ENCODE measurements at places on chromosomes 4 and X.
A peak's percentile ranks its signal among the peaks of the same experiment; 100 is the strongest.

DNA sequence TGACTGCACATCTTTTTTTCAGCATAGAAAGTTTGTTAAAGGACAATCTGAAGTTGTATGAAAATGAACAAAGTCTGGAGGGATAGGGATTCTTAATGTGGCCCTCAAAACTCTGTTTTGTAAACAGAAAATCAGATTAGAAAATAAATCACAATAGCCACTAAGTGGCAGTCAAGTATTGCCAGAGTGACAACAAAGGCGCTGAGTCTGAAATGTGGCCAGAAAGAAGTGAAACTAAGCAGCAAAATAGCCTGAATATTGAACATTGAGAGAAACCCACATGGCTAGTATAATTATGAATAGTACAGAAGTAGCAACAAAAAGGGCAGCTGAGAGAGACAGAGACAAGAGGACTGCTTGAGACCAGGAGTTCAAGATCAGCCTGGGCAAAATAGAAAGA lies 81.1 kb upstream of the CT45A1 start:
- DNase-seq = no peak

DNA sequence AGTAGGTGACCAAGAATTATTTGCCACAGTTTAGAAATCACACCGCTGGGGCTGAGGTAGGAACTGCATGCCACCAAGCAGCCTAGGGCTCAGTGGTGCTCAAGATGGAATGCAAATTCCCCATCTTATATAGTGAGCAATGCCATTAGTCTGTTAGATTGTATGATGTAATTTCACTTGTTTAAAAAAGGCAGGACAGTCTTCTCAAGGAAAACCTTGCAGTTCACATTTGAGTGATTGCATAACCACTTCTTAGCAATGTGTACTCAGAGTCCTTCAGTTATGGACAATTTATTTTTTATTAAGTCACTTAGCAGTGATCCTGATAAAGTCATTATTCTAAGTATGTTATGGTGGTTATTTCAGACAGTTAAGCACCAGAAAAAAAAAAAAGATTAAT lies 142.9 kb upstream of the SFRP2 start:
- no peak for DNase-seq

GRCh38 chr4:42720533-42720932 lies 63.6 kb upstream of the ATP8A1 start:
- DNase-seq = no peak

DNA sequence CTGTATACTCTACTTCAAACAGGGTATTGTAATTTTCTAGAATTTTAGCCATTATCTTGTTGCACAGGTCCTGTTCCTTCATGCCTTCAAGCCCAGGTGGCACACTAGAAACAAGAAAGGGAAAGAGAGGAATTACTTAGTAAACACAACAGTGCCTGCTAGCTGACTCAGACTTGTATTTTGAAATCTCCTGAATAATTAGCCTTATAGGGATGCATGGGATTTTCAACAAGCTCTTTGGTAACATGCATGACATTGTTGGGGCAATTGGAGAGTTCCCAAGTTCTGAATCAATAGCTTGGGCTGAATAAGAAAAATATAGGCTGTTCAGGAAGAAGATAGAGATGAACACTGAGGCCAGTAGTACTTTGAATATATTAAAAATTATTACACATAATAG lies 118.8 kb downstream of the FAM13A start:
- no peak for DNase-seq

GRCh38 chr4:118834960-118835569 lies 861 bp downstream of the SEC24D start:
- DNase-seq = peak; percentile 34

GRCh38 chrX:26613956-26614355 lies 398.0 kb downstream of the MAGEB5 start:
- no peak for DNase-seq

DNA sequence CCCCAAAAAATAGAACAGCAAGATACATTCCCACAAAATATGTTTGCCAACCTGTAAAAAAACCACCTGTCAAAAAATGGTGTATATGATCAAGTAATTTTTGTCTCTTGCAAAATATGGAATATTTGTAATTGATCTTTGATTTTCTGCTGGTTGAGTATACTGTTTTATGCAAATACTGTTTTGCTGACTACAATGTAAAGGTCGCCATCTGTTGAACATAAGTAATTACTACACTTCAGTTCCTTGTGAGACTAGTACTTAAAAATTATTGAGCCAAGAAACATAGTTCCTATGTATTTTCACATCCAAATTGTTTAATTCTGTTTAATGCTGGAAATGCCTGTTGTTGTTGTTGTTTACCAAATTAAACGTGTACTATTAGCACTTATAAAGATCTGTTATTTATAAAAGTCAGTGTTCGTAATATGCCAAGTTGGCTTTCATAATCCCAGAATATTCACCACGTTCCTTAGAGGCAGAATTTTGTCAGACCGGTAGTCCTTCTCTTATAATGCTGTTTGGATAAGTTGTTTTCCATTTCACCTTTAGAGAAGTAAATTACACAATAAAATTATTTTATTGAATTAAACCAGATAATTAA lies 144.2 kb downstream of the PDLIM5 start:
- no peak for DNase-seq

DNA sequence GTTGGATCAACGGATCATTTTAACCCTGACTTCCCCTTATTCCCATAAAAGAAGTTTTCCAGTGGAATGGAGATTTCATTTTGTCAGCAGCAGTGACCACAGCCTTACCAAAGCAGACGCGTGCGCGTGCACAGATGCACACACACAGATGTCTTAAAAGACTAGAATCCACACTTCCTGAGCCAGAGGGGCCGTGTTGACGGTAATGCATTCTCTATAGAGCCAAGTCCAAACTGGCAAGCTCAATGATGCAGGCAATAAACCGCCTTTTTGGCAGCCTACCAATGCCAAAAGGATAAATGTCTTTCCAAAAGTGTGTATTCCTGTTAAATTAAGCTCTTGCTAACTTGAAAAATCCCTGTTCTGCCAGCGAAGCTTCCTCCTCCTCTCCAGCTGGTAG lies 18.8 kb upstream of the CLDN34 start:
- DNase-seq = no peak

GRCh38 chr4:170008801-170009200 lies 17.4 kb downstream of the MFAP3L start:
- DNase-seq = no peak

DNA sequence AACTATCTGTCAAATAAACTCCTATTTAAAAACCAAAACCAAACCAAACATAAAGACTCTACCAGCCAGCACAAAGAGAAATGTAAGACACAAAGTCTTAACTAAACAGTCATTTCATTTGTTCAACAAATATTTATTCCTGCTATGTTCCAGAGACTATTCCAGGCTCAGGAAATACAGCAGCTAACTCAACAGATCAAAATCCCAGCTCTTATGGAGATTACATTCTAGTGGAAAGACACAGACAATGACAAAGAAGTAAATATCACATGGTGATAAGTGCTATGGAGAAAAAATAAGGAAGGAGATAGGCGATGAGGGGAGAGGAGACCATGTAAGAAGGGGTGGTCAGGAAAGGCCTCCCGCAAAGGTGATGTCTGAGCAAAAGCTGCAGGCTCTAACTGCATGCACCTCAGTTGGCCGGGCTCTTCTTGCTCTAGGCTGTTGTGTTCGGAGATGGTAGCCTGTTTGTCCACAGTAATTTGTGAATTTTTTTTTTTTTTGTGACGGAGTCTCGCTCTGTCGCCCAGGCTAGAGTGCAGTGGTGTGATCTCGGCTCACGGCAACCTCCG lies 15.1 kb downstream of the PPEF1 start:
- no peak for DNase-seq

- DNase-seq = no peak
These were observed 416.6 kb downstream of the IQCM start for GRCh38 chr4:149398993-149399392.

DNA sequence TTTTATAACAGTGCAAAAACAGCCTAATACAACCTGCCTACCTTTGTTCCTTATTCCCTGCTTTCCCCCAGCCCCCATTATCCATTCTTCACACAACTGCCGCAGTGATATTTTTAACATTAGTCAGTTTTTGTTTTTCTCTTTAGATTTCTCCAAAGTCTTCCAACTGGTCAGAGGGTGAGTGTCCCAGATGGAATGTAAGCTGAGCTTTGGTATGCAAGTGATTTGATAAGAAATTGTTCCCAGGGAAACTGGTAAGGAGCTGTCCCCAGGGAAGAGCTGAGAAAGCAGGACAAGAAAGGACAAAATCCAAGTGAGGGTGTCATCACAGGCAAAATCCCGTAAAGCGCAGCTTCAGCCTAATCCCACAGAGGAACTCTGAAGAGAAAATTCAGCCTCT lies 475.5 kb upstream of the ADGRL3 start:
- no peak for DNase-seq

- no peak for DNase-seq
These were observed 490.5 kb downstream of the MAGEE1 start for GRCh38 chrX:76918033-76918432.

DNA sequence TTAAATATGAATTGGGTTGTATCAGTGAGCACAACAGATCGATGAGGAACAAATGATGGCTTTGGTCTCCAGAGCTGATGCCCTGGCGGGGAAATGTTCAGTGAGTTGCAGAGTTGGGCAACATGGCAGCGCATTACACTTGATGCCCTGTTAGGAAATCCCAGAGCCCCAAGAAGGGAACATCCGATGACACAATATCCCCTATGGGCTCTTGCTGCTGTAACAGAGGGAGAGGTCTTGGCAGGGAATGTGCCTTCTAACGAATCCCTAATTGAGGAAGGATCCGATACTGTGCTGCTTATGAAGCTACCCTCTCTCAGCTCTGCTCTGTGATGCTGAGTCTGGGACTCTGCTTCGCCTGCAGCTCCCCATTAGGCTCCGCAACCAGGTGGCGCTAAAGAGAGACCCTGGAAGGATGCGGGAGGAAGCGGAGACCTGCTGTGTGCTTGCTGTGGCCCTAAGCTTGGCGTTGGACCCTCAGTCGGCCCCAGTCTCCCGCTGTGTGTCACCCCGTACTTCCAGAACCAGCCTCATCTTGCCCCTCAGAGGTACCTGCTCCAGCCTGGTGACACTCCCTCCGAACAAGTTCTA lies 38.9 kb downstream of the PDHA1 start:
- DNase-seq = no peak

DNA sequence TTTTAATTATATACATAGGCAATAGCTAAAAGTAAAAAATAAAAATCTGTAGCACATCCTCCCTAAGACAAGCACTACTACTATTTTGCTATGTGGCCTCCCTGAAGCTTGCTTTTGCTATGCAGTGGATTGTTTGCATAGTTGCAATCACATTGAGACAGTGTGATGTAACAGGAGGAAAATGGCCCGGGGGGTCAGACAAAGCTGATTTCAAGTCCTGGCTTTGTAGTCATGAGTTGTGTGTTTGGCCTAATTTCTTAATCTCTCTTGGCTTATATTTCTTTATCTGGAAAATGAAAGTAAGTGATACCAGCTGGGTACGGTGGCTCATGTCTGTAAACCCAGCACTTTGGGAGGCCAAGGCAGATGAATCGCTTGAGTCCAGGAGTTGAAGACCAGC lies 166.6 kb downstream of the LHFPL1 start:
- no peak for DNase-seq

- DNase-seq = no peak
These were observed 383 bp downstream of the DUSP21 start for GRCh38 chrX:44844204-44844603.

GRCh38 chr4:182063651-182064050 lies 179.6 kb upstream of the TENM3 start:
- no peak for DNase-seq
